Endodermal cell (in vitro differentiated cells): ENCODE measurements at places on chromosomes 7 and 10. TPM values are rescaled to one million over a fixed set of nuclear protein-coding genes. Genes with fewer than 3 reads are reported as not detected.

The WEE2 gene
- total RNA-seq: not detected in 3 replicates

The CDNF gene
- total RNA-seq: 0.42 to 1.1 TPM (median 0.51 TPM) in 3 replicates

The ATOH7 gene
- 0.35 and 0.36 TPM in 2 replicates for total RNA-seq

The ADCY1 gene
- total RNA-seq: 8.8 to 19.5 TPM (median 18.5 TPM) in 3 replicates

The ODAD2 gene
- total RNA-seq: 6.0 to 6.7 TPM (median 6.0 TPM) in 3 replicates

The RBM17 gene
- 94.2 to 142 TPM (median 139 TPM) in 3 replicates for total RNA-seq

The ZNF503 gene
- total RNA-seq: 0.45 to 1.2 TPM (median 1.1 TPM) in 3 replicates

The H2BK1 gene
- not detected in 2 replicates for total RNA-seq

The SPDYE2 gene
- total RNA-seq: not detected in 2 replicates

The CALY gene
- 1.3 and 1.5 TPM in 2 replicates for total RNA-seq

The TDRD1 gene
- 0.09 and 0.23 TPM in 2 replicates for total RNA-seq

The ABHD11 gene
- total RNA-seq: 84.9 to 112 TPM (median 109 TPM) in 3 replicates

The HYCC1 gene
- total RNA-seq: 78.3 to 94.2 TPM (median 92.1 TPM) in 3 replicates

The LRRC17 gene
- total RNA-seq: 0.53 to 0.65 TPM in 2 of 3 replicates, not detected in the other

The MAGI2 gene
- 10.3 to 28.8 TPM (median 10.6 TPM) in 3 replicates for total RNA-seq

The SLC26A3 gene
- not detected in 2 replicates for total RNA-seq
